ENCODE measurements at places on chromosomes 6 and 20.

DNA sequence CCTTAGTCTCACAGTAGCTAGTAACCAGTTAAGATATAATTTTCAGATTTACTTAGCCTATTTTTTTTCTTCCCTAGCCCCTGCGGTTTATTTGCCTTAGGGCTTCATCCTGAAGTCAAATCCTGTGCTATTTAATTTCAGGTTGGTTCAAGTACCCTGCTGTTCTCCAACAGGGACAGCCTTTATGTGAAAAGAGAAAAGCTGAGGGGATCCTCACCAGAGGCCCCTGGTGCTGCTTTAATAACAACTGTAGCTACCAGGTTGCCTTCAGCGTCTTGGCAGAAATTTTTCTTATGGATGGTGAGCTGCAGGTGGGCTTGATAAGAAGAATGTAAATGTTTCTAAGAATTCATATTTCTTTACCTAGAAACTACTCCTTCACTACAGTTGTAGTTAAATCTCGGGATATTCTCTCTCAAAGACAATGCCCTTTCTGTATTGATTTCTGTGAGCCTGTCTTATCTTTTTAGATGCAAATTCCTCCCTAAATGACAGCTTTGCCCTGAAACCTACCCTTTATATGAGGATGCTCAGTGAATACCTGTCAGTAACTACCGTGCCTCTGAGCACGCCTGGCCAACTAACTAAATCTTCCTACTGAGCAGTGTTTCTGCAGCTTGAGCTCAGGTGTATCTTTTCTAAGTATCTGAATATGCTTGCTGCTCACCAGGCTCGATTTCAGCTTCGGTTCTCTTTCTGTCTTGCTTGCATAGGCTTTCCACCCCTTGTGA lies 320.5 kb downstream of the MMUT start:
- DNase-seq = no peak

GRCh38 chr6:133055441-133055966 lies 185.7 kb upstream of the EYA4 start:
- no peak for DNase-seq

DNA sequence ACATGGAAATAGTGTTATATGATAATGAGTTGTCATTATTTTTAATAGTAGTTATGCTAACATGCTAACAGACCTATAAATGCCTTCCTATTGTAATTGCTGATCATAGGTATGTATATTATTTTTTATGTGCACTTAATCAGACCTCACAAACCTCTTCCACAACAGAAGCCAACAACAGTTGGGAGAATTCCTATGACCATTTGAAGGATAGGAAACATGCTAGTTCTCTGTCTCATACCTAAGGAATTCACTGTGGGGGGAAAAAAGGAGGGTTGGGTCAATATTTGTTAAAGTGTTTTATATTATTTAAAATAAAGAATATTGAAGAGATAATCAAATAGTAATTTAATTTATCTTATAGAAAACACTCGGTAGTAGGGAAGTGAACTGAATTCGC lies 990.9 kb downstream of the EPHA7 start:
- DNase-seq = no peak

DNA sequence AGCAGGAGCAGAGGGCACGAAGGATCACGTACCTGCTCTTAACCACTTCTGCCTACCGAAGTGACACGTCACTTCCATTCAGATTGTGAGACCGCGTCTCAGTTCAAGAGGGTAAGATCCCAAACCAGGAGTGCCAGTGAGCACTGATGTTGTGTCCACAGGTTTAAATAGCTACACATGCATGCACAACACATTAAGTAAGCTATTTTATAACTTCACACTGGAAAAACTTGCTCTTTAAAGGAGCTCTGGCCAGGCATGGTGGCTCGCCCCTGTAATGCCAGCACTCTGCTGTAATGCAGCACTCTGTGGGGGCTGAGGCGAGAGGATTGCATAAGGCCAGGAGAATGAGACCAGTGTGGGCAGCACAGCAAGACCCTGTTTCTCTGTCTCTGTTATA lies 21.1 kb downstream of the ABHD12 start:
- DNase-seq = no peak

DNA sequence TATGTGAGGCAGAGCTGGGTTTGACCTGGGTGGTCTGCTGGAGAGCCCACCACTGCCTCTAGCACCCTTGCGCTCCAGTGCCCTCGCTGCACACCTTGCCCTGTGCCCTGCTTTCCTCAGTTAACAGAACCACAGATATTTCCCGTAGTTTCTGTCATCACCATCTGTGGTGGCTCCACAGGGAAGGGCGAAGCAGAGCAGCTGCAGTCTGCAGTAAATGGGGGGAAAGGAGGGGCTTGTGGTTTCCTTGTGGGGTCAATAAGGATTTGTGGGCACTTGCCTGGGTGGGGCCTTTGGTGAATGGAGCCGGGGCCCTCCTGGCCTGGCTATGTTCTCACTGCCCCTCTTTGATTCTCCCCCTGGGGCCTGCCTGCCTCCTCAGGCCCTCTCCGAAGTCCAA lies 21.2 kb upstream of the CCDC167 start:
- DNase-seq = no peak

DNA sequence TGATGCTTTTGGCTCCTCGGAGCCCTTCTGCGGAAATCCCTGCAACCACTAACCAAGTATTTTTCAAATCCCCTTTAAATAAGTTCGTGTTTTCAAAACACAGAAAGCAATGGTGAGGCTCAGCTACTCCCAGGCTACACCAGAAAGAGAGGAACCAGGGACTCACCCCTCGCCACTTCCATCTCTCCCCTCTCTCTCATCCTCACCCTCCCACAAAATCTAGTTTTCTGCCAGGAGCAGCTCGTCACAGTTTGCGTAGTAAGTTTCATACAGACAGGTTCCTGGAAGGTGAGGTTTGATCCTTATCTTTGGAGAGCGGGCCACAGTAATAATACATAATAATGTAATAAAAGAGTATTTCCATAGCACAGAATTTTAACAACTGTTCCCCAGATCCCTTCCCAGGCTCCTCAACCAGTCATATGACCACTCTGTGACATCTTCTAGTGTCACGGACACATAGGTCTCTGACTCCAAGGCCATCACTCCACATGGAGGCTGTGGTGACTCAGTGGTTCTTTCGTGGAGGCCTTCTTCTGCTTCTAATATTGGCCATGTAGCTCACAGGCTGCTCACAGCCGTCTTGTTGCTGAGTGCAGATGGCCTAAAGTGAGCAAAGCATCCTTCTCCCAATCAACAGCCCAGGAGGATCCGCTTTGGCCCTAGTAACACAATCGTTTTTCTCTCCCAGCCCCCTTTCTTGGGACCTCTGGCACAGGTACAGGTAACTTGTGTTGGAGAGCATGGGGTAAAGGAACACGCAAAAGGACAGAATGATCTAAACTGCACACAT lies 295.7 kb downstream of the CDC5L start:
- DNase-seq = no peak

GRCh38 chr20:32516583-32517517 lies 68.3 kb downstream of the NOL4L start:
- DNase-seq = no peak

- no peak for DNase-seq
Observed at GRCh38 chr6:12640438-12640837, 76.1 kb upstream of the PHACTR1 start.

GRCh38 chr20:16476032-16476431 lies 97.2 kb downstream of the KIF16B start:
- no peak for DNase-seq

DNA sequence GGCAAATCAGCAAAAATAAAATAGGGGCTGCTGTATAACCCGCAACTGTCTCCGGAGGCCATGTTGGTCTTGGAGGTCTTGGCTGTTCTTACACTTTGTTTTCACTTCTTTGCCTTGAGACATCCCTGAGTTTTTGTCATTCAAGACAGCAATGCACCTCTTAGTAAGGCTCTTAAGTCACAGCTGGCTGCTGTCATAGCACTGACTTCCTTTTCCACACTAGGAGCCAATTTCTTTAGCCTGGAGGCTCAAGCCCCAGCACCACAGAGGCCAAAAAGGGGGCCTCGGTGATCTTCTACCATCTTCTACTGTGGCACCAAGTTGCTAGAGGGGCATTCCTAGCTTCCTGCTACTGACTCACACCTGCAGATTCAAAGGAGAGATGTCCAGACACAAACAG lies 536.3 kb downstream of the CDH26 start:
- DNase-seq = no peak

DNA sequence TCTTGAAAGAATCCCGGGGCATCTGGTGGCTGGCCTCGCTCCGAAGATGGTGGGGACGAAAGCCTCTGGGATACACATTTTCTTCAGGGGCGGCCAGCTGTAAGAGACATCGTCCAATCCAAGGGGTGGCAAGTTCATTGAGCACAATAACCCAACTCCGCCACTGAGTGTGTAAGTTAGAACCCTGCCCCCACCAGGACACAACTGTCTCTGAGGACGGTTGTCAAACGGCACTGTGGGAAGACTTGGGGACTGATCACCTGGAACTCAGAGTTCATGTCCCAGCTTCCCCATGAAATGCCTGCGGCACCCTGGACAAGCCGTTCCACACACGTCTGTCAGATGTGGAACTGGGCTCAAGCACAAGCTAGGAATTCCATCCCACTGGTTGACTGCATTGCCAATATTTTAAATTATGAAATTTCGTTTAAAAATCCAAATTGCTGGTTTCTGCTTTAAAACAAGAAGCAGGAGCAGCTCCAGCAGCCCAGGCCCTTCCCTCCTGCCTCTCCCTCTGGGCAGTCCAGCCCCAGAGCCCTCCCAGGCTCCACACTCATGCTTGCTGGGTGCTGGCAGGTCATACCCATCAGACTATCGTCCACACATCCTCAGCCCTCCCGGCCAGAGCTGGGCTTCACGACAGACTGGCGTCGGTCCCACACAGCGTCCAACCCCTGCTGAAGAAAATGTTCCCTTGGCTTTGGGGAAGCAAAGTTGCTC lies 80.9 kb upstream of the AFDN start:
- DNase-seq = no peak

GRCh38 chr6:53794720-53795339 lies at the start of gene LRRC1:
LRRC1 (plus strand) TSS chr6:53795005; CDS start chr6:53795257, 252 bp downstream.
- peak; percentile 79 for DNase-seq

- DNase-seq = no peak
Observed at GRCh38 chr20:36770680-36771079, 2.9 kb downstream of the DSN1 start.

- no peak for DNase-seq
Observed at GRCh38 chr6:143328876-143329275, 121.6 kb downstream of the ADAT2 start.

- DNase-seq = no peak
Observed at GRCh38 chr6:3808759-3809514, 40.2 kb upstream of the FAM50B start.

DNA sequence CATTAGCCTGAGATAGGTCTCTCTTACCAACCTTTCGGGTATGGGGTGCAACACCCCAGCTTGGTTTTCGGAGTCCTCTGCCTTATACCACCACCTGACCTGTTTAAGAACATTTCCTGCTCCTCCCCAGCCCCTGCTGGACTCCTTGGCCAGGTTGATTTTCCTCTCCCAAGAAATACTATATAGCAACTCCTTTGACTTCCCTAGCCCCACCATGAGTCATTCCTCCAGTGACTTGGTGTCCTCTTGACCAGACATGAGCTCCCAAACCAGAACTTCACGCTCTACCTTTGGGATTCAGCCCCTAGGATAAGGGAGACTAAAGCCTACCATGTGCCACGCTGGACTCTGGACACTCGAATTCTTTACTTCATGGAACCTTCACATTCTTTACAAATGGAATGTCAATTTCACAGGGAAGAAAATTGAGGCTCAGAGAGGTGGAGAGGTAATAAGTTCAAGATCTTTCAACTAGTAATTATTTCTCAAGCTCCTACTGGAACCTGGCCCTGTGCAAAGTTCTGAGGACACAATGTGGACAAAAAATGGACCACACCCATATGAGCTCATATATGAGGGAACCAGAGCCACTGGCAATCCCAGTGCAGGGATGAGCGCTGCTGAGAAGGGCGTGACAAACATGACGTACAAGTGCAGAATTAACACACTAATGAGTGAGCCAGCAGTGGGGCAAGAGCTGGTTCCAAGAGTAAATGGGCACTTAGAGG lies 48.2 kb downstream of the SIRPA start:
- DNase-seq = no peak

DNA sequence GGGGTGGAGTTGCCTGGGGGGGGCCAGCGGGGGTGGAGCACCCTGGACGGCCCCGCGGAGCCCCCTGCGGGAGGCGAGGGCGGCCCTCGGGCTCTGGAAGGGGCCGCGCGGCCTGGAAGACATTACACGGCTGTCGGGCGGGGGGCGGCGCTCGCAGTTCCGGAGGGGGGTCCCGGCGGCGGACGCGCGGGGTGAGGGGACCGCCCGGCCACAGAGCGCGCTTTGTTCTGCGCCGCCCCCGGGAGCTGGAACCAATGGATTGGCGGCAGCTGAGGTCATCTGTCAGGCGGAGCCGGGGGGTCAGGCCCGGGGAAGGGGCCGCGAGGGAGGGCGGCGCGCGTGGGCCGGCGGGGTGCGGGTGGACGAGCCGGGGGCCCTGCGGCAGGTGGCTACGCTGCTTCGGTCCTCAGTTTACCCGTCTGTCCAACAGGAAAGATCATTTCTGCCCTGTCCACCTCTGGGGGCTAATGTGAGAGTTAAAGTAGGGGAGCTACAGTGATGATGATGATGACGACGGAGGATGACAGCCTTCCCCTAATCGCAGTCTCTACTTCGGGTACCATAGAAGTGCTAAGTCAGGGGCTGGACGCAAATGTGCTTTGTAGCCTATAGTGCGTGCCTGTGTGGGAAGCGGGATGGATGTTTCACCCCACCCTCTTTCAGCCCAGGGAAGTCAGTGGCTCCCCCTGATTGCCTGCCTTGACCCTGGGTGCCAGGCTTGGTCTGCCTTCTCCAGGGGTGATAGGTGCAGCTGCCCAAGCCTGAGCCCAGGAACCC lies 10.4 kb downstream of the SRXN1 start:
- DNase-seq = no peak
